ENCODE measurements at places on chromosomes 7 and 10.

- no peak for DNase-seq
These were observed 85.5 kb upstream of the GNA12 start for GRCh38 chr7:2929321-2930201.

- DNase-seq = no peak
These were observed at the start of gene NRG3 for GRCh38 chr10:81874875-81875466. NRG3 (plus strand) TSS chr10:81875194.

DNA sequence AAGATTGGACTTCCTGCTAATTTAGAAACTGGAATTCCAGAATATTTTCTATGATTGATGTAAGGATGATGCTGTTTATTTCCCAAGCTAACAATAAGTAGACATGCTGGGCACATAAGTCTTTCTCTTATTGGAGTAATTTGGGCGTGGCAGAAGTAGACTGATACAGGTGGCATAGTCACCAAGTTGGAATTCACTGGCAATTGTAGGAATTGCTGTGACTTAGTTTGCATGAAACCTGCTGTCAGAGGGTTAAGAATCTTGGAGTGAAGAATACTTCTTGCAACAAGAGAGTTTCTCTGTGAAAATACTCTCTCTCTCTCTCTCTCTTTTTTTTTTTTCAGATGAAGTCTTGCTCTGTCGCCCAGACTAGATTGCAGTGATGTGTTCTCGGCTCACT lies 569.7 kb downstream of the REEP3 start:
- DNase-seq = no peak

DNA sequence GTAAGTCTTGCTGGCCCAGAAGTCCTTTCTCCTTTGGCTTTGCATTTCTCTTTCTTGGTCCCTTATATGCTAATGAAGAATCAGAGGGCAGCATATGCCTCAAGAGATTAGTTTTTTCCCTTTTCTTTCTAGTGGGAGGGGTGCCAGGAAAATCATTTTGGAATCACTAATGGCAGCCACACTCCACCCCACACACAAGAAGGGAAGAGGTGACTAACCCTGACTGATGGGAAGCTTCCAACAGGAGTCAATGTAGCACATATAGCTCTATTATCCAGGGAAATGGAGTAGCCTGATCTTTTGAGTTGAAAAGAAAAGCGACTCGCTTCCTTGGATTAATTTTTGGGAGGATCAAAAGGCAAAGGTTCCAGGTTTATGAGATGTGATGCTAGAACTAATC lies 225.3 kb downstream of the KIF20B start:
- DNase-seq = no peak

DNA sequence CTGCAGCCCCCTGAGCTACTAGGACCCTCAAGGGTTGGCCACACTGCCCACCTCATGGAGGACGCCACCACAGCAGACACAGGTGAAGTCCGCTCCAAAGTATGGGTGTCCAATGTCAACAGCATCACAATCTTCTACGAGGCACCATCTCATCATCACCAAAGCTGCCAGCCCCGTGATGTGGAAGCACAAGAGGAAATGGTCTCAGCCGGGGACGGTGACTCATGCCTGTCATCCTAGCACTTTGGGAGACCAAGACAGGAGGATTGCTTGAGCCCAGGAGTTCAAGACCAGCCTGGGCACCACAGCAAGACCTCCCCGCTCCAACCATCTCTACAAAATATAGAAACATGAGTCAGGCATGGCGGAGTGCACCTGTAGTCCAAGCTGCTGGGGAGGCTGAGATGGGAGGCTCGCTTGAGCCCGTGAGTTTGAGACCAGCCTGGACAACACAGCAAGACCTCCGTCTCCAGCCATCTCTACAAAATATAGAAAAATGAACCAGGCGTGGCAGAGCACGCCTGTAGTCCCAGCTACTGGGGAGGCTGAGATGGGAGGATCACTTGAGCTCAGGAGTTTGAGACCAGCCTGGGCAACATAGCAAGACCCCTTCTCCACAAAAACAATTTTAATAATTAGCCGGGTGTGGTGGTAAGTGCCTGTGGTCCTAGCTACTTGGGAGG lies 48.8 kb upstream of the MYL10 start:
- no peak for DNase-seq

- no peak for DNase-seq
These were observed 13.7 kb downstream of the THSD7A start for GRCh38 chr7:11818281-11818680.
